AG08396 (cell line): ENCODE measurements at places on chromosomes 5 and 9.

- no peak for DNase-seq
Observed at GRCh38 chr5:18850216-18850615, 1137.8 kb downstream of the CDH18 start.

GRCh38 chr9:38207247-38207778, 138.3 kb upstream of the SHB start:
- no peak for DNase-seq

GRCh38 chr9:136044971-136045594, 50.0 kb downstream of the NACC2 start:
- no peak for DNase-seq

GRCh38 chr5:156475182-156476157, 148.5 kb downstream of the SGCD start:
- peak; percentile 77 for DNase-seq

DNA sequence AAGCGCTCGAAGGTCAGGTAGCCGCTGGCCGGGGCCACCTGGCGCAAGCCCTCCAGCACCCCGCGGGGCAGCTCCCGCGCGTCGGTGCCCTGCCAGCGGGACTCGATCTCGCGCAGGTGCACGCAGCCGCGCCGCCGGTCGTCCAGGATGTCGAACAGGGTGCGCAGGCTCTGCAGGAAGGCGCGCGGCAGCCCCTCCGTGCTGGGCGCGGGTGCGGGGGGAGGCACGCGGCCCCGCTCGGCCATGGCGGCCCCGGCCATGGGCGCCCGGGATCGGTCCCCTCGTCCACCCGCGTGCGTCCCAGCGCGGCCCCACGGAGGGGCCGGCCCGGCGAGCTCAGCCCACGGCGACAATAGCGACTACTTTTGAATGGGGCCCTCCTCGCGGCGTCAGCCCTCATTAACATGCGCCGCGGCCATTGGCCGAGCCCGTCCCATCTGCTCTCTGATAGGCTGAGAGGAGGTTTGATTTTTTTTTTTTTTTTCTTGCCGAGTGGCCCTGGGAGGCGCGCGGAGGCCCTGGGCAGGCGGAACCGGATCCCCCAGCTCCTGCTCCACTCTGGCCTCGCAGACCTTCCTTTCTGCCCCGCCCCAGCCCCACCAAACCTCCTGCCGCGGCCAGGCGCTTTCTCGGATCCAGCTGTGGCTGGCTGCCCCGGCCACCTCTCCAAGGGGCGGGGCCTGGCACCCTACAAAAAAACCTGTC, at the start of gene SAPCD2:
Gene SAPCD2, minus strand, starts transcription at position 357 of the 705 bp plus-strand sequence. Its CDS starts 97 bp downstream, at position 260.
- DNase-seq: peak; percentile 95

GRCh38 chr9:69012696-69013381, 1.1 kb downstream of the PRKACG start:
- no peak for DNase-seq

- DNase-seq: no peak
Observed at GRCh38 chr5:41840251-41840650, 30.0 kb downstream of the OXCT1 start.

DNA sequence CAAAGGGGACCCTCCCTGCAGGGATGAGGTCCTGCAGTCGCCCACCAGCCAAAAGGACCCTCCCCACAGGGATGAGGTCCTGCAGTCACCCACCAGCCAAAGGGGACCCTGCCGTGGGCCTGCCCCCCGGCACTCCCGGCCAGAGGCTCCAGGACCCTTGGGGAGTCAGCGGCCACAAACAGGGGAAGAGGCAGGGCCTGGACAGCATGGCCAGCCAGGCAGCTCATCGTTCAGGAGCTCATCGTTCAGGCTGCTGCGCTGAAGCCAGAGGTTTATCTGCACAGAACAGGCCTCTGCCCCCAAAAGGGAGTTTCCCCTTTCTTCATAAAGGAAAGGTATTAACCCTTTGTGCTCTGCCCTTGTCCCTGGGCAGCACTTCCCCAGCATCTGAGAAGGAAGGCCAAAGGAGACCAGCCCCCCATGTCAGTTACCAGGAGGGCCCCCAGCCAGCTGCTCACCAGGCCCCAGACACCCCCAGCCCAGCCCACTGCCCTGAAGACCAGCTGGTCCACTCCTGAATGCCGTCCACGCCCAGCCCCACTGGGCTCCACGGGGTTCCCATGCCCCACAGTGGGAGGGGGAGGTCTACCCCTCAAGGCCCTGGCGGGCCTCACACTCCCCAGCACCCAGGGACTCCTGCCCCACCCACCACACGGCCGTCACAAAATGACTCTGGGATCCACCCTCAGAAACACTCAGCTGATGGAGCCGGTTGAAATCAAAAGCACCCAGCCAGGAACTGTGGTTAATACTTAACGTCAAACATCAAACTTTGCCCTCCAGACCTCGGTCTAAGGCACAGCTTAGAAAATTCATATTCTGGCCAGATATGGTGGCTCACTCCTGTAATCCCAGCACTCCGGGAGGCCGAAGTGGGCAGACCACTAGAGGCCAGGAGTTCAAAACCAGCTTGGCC, 6.3 kb downstream of the SLC12A7 start:
- no peak for DNase-seq

- DNase-seq: no peak
Observed at GRCh38 chr5:167295681-167296005, 995.8 kb upstream of the WWC1 start.

- DNase-seq: peak; percentile 41
Observed at GRCh38 chr5:179306191-179307012, 38.9 kb downstream of the ADAMTS2 start.

DNA sequence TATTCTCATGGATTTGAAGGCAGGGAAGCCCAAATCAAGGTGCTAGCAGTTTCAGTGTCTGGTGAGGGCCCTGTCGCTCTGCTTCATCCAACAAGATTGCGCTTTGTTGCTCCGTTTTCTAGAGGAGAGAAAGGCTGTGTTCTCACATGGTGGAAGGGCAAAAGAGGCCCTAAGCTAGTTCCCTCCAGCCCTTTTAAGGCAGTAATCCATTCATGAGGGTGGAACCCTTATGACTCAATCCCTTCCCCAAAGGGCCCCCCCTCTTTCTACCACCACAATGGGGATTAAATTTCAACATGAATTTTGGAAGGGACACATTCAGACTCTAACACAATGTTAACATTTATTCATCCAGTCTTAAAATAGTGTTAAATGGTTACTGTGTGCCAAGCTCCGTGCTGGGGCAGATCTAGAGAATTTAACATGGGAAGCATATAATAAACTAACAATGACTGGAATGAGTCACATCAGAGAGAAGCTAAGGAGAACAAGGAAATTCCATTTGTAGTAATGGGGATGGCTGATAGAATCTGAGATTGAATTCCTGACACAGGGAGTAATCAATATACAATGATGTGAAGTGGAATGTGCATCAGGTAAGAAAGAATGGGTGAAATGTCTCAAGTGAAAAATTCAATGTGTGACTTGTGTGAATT, 382.8 kb upstream of the ZNF608 start:
- no peak for DNase-seq

DNA sequence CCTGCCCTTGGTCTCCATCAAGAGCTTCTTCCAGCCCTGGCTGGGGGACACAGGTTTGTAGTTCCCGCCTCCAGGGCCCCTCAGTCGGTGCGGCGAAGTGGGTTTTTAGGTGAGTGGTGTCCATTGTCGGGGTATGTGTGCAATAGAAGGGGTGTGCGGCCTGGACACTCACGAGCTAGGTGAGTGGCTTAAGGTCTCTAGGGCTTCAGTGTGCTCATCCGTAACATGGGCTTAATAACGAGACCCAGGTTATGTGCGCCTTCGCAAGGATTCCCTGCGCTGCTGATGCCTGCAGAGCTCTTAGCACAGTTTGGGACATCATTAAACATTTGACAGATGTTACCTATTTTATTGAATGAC, 656 bp downstream of the CEP78 start:
- peak; percentile 43 for DNase-seq

- peak; percentile 81 for DNase-seq
Observed at GRCh38 chr5:149731617-149732323, 1.7 kb downstream of the PPARGC1B start.

DNA sequence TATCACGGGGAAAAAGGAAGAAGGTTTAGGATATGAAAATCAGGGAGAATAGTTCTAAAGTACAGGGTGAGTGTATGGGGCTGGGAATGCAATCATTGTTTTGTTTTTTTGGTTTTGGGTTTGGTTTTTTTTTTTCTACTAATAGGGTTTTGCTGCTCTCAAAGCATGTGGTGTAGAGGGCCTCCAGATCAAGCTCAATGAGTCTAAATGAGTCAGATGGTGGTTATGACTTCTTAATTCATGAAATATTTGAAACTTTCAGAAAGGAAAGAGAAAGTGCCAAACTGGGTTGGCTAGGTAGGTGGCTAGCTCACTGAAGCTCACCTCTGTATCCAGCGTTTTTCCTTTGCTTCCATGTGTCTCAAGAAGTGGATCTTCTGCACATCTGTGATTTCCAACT, 10.7 kb downstream of the OR1L8 start:
- no peak for DNase-seq

GRCh38 chr9:38108326-38108725, 39.3 kb upstream of the SHB start:
- DNase-seq: no peak

- DNase-seq: no peak
Observed at GRCh38 chr5:160047423-160047822, 38.5 kb downstream of the TTC1 start.

DNA sequence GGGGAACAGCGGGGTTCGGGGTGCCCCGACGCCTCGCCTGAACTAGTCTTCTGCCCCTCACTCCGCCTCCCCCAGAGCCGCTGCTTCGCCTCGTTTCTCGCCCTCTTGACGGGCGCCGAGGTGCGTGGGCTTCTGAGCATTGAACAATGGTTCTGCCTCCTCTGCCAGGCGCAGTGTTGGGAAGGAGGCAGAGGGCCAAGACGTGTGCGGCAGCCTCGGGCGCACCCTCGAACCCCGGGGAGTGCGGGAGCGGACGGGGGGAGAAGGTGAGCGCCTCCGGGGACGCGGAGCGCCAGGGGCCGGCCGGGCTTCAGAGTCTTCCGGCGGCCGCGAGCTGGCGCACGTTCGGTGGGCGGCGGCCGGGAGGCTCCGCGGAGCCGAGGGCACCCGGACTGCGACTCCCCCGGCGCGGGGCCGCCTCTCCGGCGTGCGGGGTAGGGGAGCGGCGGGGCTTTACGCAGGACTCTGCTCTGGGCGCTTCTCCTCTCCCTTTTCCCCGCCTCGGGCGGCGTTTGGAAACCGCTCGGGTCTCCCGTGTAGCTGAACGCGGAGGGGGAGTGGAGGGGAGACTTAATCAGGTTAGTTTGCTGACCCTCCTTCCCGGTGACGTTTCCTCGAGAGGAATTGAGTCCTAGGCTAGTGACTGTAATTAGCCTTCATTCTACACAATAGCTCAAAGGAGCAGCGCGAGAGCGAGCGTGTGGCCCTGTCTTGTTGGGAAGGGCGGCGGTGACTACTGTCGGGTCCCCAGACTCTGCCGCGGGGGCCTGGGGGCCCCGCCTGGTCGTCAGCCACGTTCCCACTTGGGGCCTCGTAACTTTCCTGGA, 1.1 kb downstream of the VLDLR start:
- peak; percentile 44 for DNase-seq

GRCh38 chr5:99141534-99142128, 212.8 kb upstream of the CHD1 start:
- no peak for DNase-seq

- no peak for DNase-seq
Observed at GRCh38 chr9:112558978-112559377, 72.4 kb downstream of the KIAA1958 start.

DNA sequence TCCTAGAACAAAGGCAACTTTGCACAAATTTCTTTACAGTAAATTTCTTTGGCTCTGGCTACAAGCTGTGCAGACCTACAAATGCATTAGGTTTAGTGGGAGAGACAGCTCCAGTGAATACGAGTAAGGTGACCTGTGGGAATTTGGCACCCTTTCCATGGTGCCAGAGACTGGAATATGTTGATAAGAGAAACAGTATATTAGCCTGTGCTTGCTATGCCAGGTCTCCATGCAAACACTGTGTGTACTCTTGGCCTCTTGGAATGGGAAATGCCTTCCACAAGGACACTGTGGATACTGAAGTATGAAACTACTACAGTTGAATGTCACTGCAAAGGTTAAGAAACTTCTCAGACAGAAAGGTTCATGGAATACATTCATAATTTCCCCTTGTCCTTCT, 458.5 kb downstream of the IRX1 start:
- no peak for DNase-seq

GRCh38 chr9:129887334-129888292, 52.4 kb downstream of the USP20 start:
- DNase-seq: peak; percentile 53

- no peak for DNase-seq
Observed at GRCh38 chr9:100092066-100092465, 6.7 kb downstream of the ERP44 start.

DNA sequence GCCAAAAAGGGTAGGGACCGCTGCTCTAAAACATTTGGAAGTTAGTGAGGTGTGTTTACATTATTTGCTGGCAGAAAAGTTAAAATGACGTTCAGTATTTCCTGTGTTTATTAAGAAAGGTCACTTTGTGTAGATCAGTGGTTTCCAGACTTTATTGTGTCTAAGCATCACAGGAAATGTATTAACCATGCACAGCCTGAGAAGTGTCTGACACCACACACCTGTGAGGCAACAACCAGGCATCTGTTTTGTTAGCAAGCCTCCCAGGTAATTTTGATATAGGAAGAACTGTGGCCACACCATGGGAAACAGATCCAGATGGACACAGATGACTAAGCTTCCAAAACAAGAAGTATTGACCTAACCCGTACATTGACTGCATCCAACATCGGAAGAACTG, 12.0 kb downstream of the TTC1 start:
- no peak for DNase-seq
